ENCODE measurements at places on chromosomes 7 and 10. TPM values are rescaled to one million over a fixed set of nuclear protein-coding genes. Genes with fewer than 3 reads are reported as not detected.

The AOC1 gene
- not detected for polyA plus RNA-seq

DNA sequence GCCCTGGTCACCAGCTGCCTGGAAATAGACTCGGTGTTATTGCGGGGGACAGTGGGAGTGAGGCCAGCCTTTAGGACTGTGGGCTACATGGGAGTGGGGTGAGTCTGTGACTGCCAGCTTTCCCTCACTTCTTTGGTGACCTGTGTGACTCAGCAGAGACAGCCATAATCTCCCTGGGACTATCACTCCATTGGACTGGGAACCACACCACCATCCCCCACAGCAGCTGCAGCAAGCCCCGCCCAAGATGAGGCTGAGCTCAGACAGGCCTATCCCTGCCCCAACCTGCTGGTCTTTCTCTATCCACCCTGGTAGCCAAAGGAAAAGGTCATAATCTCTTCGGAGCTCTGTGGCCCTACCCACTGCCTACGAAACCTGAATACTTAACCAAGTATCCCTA, 263.2 kb downstream of the FZD1 start:
- no peak for DNase-seq

DNA sequence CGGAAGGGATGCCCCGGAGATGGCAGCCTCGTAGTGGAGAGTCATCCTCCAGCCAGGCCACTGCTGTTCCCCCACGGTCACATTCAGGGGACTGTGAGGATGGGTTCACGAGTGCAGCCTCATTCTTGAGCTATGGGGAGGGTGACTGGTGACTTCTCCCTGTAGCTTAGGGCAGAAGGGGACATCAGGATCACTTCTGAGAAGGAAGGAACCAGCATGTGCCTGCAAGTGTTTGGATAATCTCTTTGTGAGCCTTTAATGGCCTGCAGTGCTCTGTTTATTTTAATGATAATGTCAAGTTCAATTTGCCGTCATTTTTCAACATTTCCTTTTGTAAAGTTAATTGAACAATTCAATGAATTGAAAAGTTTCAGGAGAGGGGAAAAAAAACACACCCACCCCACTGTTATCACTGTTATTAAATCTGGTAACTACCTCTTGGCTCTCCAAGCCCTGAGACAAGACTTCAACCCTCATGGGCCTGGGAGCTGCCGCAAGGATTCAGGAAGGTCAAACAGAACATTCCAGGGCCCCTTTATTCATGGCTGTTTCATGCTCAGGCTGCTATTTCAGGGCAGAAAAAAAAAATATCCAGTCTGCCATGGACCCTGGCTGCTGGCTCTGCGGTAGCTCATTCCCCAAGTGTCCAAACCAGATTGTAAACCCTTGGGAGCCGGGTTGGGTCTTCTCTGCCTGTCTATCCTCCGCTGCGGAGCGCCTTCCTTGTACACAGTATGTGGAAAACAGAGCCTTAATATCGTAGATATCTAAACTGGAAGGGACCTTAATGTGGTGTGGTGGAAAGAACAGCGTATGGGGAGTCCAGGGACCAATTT, 100.4 kb downstream of the CDH23 start:
- no peak for DNase-seq

- DNase-seq, result no peak
Observed at GRCh38 chr10:49028639-49029038, 86.7 kb downstream of the VSTM4 start.

The IFIT1B gene
- not detected for polyA plus RNA-seq

DNA sequence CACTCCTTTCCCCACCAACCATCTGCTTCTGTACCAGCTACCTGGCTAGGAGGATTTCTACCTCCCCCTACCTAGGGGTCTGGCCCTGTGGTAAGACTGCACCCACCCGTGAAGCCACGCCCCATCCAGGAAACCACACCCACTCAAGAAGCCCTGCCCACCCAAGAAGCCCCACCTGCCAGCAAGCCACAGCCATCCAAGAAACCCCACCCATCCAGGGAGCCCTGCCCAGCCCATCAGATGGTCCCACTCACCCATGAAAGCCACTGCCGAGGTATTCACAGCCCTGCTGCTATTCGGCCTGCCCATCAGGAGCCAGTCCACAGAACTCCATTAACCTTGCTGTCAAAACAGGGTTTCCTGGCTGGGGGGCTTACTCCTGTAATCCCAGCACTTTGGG, 15.6 kb upstream of the MUC3A start:
- no peak for DNase-seq

DNA sequence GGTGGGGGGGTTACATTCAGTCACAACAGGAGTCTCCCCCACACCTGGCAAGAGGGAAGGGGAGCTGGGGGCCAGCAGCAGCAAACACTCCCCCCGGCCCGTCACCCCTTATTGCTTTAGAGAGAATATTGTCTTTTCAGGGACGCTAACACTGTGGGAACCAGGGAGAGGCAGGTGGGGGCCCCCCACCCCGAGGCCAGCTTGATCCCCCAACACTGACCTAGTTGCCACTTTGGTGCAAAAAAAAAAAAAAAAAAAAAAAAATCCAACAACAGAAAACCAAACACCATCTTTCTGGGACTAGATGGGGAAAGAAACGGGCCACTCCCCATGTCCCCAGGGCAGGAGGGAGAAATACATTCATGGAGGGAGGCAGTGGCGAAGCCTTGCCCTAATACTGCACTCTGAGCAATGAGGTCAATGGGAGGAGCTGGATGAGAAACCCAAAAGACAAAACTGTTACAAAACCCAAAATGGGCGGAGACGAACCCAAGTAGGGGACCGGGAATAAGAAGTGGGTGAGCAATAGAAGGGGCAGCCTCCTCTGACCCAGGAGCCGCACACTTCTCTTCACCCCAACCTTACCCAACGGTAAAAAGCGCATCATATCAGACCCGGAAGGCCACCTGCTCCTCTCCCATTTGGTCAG, 6.5 kb downstream of the GNB2 start:
- no peak for DNase-seq
